ENCODE measurements at places on chromosomes 16 and 17. TPM values are rescaled to one million over a fixed set of nuclear protein-coding genes. Genes with fewer than 3 reads are reported as not detected.

DNA sequence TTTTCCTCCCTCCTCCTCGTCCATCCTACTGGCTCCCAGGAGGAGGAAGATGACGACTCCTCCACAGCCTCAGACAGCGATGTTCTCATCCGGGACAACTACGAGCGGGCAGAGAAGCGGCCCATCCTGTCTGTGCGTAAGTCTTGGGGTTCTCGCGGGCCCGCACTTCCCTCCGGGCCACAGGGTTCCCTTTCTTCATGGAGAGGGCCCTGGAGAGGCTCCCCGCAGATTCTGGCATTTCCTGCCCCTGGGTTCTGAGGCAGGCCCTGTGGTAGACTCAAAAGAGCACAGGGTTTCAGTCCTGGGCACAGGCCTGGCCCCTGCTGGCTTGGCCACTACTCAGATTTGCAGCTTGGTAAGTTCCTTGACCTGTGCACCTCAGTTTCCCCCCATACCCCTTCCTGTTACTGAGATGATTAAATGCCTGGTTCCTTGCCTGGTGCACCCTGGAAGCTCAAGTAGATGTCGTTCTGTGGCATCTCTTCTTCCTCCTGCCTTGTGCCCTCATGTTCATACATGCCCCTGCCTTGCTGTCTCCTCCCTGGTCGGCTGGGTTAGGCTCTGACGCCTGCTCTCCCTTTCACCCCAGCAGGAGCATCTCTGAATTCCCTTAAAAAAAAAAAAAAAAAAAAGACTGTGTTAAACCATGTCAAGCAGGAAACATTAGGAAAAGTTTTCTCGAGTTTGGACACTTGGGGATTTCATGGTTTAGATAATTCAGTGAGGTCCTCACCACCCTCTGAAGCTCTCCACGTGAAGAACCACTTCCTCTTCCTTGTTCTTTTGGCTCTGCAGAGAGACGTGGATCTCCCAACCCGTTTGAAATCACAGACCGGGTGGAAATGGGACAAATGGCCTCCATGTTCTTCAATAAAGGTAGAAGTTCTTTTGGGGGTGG is 14.3 kb upstream of the NAT9 start:
- DNase-seq, result no peak

DNA sequence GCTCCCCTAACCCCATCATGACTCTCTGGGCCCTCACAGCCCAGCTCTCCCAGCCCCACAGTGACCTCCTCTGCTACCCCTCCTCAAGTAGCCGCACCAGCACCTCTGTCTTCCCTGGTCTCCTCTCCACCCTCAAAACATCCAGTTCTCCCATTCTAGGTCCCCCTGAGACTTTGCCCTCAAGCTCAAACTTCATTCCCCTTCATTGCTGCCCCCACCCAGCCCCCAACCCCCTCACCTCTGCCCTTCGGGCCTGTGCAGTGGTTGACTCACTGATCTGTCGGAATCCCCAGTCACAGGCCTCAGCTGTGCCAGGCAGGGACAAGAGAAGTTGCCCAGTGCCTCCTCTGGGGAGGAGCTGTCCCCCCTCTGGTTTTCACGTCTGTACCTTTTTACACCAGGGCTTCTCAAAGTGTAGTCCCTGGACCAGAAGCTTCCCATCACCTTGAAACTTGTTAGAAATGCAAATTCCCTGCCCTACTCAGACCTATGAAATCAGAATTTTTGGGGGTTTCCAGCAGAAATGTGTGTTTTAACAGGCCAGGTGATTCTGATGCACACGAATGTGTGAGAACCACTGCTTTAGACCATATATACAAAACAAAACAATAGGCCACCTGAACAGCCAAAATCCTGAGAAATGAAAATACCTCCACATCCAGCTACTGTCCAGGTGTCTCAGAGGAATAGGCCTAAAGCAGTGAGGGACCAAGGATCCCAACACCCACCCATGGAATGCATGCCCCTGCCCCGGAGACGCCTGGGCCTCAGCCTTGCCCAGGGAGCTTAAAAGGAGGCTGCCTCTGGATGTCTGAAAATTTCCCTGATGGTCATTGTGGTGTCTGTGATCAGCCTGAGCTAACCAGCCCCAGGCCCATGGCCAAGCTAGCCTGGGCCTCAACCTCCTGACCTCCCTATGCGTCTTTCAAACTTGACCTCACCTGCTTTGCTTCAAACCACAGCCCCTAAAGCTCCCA is 853 bp upstream of the DOK4 start:
- no peak for DNase-seq

DNA sequence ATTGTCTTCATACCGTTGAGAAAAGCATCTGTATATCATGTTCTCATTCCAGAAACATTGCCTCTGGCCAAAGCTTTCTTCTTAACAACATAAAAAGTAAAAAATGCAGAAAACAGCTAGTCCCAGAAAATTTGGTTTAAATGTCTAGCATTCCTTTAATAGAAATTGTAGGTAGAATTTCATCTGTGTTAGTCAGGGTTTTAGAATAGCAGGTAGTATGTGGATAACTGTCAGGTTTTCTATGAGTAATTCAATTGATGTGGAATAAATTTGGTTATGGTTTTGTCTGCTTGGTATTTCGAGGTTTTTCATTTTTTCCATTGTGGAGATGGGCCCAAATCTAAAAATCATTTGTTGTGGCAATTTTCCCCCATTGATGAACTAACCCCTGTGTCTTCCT is 616.7 kb downstream of the KCNJ2 start:
- no peak for DNase-seq

- DNase-seq, result no peak
Observed at GRCh38 chr17:46881015-46881414, 29.6 kb downstream of the WNT9B start.

- no peak for DNase-seq
Observed at GRCh38 chr17:74758848-74759168, 10.4 kb downstream of the NHERF1 start.

DNA sequence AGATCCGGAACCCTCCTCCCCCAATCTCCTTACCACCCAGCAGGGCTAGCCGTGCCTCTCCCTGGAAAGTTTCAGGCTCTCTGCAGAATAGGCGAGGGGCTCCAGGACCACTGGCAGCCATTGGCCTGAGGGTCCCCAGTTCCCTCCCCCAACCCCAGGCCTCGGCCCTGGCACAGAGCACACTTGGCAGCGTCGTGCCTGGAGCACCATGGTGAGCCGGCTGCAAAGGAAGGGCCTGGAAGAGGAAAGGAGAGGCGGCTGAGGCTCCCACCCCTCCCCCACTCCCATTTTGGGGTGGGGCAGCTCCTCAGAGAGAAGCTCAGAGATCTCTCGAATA is 369 bp upstream of the BTBD17 start:
- DNase-seq, result no peak

DNA sequence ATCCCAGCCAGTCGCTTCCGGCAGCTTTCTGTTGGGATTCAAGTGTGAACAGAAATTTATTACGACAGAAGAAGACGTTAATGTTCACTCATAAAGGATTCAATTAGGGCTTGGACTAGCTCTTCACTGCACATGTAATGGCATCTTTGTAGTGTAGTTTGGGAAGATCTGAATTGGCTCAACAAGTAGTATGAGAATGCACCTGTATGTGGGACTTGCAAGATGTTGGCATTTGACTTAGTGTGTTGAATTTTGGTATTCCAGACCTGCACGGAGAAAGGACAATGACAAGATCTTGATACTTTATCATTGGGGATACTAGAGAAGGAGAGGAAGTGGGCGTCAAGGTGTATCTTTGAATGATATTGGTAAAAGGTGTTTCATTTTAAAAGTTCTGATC is 1.2 kb downstream of the PSMD11 start:
- DNase-seq, result no peak

GNG13 gene
- total RNA-seq, result not detected

DNA sequence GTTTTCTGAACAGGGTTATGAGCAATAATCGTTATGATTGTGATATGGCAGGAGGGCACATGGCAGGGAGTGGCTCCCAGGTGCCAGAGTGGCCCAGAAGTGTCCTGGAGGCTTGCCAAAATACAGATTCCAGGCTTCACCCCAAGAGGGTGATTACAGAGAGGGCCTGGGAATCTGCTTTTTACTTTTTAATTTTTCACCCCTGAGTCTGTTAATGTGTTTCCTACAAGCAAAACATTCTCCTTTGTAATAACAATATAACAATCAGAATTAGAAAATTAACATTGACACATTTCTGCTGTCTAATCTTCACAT is 212.4 kb downstream of the SNX29 start:
- DNase-seq, result no peak

DNA sequence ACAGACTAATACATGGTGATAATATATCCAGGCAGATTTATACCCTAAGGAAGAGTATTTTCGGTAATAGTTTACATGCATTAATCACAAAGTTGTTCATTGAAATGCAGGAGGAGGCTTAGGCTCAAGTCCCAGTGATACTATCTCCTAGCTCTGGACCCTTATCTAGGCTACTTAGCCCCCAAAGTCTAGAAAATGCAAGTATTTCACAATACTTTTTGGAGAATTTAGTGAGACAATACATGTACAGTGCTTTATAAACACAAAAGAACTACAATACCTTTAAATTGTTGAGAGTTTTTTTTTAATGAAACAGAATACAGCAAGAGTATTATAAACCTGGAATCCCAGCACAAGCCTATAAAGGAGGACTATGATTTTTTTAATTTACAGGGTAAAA is 473.9 kb downstream of the HS3ST3B1 start:
- no peak for DNase-seq

ANKS4B gene
- not detected for total RNA-seq

GRCh38 chr16:85998868-85999729 is 100.1 kb downstream of the IRF8 start:
- no peak for DNase-seq

DNA sequence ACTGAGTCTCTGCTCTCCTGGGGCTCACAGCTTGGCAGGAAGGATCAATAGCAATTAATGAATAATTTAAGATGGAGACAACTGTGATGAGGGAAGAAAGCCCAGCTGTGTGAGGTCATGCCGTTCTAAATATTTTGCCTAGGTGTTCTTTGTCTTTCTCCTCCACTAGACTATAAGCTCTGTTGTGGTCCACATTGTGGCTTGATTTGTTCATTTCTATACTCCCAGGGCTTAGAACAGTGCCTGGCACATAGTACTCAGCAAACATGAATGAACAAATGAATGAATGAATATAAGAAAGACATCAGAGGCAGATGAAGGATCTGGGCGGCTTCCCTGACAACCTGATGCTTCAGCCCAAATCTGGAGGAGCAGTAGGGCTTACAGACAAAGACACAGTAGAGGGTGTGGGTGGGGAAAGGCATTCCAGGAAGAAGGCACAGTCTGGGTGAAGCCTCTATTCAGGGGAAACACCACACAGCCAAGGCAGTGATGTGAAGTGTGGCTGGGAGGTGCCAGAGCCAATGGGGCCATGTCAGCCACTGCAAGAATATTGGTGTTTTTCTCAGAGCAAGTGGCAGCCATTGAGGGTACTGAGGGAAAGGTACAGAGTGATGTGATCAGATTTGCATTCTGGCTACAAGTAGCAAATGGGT is 8.3 kb downstream of the CDH13 start:
- DNase-seq, result no peak

DNA sequence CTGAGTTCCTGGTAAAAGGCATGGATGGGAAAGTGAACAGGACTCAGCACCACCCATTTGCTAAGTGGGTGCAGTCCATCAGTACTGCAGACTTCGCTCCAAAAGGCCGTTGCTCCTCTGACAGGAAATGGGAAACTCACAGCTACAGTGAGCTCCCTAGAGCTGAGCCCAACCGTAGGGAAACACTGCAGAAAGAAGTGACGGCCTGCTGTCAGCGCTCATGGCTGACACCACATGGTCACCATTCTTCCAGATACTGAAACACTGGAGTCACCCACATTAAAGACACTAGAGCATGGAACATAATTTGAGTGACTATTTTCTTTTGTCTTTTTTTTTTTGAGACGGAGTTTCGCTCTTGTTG is 31.9 kb downstream of the UBE2O start:
- DNase-seq, result peak; percentile 22

OMG gene
- 4.4 TPM for total RNA-seq

Measured in dermis blood vessel endothelial cell (primary cell).